ENCODE measurements at places on chromosomes 5 and 9. TPM values are rescaled to one million over a fixed set of nuclear protein-coding genes. Genes with fewer than 3 reads are reported as not detected.

Gene OXCT1
- 35.7 TPM for total RNA-seq

Gene PHYHD1
- total RNA-seq = 13.1 TPM

Gene AFAP1L1
- 10.8 TPM for total RNA-seq

Gene CTNND2
- 1.9 TPM for total RNA-seq

Gene PMPCA
- total RNA-seq = 36.7 TPM

Gene GRIN1
- not detected for total RNA-seq

Gene PCDHGA10
- 22.2 TPM for total RNA-seq

Gene SLC27A6
- not detected for total RNA-seq

Gene RAI14
- total RNA-seq = 85.9 TPM

Gene UBAC1
- 13.3 TPM for total RNA-seq

Gene NAIF1
- total RNA-seq = 6.0 TPM

Measured in fibroblast of the aortic adventitia (primary cell).